D341Med (cell line): ENCODE measurements at places on chromosomes 7 and 10.

DNA sequence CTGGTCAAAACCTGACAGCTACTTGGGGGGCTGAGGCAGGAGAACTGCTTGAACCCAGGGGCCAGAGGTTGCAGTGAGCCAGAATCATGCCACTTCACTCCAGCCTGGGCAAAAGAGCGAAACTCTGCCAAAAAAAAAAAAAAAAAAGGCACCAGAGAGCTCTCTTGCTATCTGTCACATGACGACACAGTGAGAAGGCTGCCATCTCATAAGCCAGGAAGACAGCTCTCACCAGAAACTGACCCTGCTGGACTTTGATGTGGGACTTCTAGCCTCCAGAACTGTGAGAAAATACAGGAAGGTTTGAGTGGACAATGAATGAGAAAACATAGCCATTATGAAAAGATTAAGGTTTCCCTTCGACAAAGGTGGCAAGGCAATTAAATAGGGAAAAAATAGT, 51.1 kb upstream of the KCNIP2 start:
- DNase-seq: no peak

DNA sequence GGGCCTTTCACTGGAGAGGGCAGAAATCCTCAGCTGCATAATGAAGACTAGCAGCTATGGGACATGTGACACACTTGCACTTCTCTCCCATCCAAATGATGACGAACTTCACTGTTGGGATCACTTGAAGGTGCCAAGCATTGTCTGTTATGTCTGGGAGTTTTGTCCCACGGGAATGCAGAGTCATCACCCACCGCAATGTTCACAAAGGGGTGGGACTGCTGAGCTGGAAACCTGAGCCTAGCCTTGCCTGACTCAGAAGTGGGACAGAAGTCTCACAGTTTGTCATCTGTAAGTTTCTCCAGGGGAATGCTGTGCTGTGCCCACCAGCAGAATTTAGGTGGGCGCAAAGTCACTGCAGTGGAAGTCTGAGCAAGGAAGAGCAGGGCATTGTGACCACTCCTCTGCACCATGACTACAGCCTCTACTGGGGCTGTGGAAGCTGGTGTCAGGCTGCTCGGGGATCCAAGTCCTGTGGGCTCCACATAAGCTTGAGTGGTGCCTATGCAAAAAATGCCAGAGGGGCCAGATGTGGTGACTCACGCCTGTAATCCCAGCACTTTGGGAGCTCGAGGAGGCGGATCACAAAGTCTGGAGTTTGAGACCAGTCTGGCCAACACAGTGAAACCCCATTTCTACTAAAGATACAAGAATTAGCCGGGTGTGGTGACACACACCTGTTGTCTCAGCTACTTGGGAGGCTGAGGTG, 472.0 kb upstream of the CNTNAP2 start:
- DNase-seq: no peak

- DNase-seq: peak; percentile 38
Observed at GRCh38 chr10:86712317-86712707, 44.0 kb downstream of the LDB3 start.

DNA sequence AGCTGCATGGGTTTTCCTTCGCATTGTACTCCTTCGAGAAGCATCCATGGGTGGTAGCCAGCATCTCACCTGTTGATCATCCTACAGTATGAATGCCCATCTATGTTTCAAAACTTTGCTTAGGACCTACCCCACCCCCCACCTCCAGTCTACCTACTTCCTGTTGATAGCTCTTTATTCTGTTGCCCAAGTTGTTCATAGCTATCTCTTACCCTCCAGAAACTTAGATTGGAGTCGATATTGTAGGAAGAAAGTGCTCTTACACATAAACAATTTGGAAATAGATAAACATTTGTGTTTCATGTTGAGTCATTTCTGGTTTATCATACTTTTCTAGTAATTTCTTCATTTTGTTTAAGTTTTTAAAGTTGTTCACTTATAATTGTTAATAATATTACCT, 90.1 kb downstream of the FAS start:
- DNase-seq: no peak

GRCh38 chr7:45660901-45661211, 86.7 kb downstream of the ADCY1 start:
- DNase-seq: peak; percentile 3

GRCh38 chr7:78022165-78022564, 223.6 kb downstream of the PHTF2 start:
- no peak for DNase-seq

GRCh38 chr7:46982928-46983327, 599.0 kb downstream of the TNS3 start:
- no peak for DNase-seq

DNA sequence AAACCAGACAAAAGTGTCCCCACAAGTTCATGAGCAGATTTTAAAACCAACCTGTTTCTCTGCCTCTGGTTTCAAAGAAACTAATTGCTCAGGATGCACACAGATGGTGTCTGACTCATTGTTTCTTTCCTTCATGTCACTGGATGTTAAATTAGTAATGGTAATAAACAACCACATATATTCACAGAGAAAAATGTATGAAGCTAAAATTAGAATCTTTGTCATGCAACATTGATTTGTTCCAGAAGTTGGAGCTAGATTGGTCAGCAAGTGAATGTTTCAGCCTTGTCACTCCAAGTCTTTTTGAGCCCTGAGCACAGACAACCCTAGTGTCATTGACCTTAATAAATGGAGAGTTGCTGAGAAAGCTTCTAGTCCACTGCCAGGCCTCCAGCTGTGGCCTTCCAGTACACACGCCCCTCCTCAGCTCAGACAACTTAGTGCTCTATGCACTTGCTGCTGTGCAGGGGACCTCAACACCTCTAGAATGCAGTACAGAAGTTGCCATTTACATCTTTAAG, 175.9 kb downstream of the CCDC71L start:
- no peak for DNase-seq

DNA sequence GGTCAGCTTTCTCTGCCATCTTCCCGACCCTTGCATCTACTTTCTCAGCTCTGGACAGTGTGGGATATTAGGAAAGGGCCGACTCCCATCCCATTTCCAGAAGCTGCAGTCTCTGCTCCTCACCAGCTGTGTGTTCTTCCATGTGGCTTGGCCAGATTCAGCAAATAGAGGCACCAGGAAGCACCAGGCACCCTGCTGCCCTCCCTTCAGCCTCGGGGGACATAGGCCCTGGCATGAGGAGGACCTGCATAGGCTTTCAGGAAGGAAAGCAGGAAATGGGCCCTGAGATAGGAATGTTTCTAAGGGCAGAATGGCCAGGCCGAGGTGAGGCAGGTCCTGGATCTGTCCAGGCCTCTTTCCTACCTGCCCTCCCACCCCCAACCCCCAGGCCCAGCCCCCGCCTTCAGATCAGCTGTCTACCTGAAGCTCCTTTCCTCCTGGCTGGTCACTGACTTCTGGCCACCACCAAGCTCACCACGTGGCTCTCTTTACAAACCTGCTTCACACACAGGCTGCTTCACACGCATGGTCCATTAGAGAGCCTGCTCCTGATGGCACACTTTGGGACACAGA, 27.5 kb upstream of the PURB start:
- no peak for DNase-seq

DNA sequence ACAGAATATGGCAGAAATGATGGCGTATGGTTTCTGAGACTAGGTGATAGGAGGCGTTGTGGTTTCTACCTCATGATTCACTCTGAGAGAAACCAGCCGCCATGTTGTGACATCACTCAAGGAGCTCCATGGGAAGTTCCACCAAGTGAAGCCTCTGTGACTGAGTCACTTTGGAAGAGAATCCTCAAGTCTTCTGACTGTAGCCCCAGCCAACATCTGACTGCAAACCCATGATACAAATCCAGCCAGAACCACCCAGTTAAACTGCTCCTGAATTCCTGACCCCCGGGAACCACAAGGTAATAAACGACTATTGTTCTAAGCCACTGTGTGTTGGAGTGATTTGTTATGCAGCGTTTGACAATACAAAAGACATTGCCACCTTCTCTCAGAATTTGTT, 91.1 kb upstream of the CARD11 start:
- DNase-seq: no peak

GRCh38 chr10:102819054-102819453, 18.2 kb downstream of the CYP17A1 start:
- no peak for DNase-seq

GRCh38 chr10:127774766-127775559, 38.0 kb downstream of the FOXI2 start:
- DNase-seq: no peak

GRCh38 chr7:97317575-97317974, 200.1 kb downstream of the SDHAF3 start:
- DNase-seq: no peak

- no peak for DNase-seq
Observed at GRCh38 chr10:4334015-4334414, 492.0 kb upstream of the AKR1E2 start.

DNA sequence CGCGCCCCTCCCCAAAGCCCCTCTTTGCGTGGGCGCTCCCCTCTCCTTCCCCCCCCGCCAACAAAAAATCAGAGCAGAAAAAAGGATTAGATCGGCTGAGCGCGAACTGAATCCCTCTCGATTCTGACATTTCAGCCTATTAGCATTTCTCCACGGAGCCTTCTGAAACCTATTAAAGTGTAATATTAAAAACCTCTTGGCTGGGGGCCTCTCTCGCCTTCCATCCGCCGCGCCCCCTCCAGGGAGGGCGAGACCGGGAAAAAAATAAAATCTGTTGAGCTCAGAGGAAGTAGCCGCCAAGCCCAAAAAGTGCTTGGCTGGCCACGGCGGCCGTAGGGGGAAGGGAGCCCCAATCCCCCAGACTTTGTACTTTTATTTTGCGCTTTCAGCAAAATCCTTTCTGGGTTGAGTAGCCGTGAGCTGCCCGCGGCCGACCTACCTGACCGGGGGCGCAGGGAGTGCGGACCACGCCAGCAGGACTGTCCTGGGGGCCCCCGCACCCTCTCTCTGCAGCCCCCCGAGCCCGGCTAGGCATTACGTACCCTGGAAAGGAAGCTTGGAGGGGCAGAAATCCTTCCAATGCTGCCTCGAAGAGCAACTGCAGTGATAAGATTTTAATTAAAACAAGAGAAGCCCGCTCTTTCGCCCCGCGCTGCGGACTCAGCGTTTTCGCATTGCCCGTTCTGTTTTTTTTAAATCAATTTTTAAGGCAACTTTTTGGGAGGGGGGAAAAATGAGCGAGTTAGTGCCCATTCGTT, 1.3 kb upstream of the TNRC18 start:
- DNase-seq: no peak

DNA sequence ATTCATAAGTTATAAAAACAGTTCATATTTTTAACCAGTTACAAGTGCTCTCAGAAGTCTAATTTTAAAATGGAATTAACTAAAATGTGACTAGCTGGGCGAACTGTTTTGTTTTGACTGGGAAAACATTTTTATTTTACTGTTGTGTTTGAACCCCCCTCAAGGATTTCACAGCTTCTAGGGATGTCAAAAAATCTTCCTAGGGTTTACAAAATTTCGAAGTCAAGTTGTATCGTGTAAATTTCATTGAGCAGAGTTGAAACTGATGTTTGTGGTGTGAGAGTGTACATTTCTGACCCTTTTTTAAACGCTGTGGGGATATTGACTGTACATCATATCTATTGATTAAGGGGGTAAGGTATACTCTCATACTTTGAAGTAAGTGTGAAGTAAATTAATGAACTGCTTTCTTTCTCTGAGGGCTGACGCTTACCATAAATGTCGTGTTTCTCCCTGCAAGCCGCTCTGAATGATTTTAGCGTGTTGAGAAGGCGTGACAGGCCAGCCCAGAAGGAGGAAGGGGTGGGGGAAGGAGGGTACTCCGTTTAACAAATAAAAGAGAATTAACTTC, 1.8 kb upstream of the SP8 start:
- no peak for DNase-seq

- no peak for DNase-seq
Observed at GRCh38 chr7:121078701-121079227, 90.3 kb downstream of the CPED1 start.

- DNase-seq: no peak
Observed at GRCh38 chr10:44065788-44066526, 318.9 kb downstream of the CXCL12 start.

DNA sequence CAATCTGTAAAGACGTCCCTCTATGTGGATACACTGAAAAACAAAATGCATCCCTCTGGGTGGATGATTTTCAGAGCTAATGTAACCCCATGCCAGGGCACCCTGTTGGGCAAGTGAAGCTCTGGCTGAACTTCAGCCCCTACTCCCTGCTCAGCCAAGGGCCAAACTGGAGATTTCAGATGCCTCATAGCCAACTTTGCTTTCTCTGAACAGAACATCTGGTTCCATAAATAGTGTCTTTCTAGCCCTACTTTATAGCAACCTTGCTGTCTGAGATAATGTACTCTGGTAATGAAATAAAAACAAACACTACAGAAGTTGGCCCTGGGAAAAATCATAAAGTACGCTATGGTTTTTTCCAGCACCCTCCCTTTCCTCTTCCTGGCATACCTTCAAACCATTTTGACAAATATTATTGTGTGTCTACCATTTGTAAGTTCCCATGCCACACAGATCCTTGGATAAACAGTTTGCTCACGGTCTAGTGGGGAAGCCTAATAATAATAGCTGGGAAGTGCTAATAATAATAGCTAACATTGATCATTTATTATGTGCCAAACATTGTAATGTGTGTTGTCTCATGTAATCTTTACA, 3.4 kb downstream of the ENTPD1 start:
- no peak for DNase-seq
